ENCODE measurements at places on chromosomes 11 and 22.
A peak's percentile ranks its signal among the peaks of the same experiment; 100 is the strongest.

DNA sequence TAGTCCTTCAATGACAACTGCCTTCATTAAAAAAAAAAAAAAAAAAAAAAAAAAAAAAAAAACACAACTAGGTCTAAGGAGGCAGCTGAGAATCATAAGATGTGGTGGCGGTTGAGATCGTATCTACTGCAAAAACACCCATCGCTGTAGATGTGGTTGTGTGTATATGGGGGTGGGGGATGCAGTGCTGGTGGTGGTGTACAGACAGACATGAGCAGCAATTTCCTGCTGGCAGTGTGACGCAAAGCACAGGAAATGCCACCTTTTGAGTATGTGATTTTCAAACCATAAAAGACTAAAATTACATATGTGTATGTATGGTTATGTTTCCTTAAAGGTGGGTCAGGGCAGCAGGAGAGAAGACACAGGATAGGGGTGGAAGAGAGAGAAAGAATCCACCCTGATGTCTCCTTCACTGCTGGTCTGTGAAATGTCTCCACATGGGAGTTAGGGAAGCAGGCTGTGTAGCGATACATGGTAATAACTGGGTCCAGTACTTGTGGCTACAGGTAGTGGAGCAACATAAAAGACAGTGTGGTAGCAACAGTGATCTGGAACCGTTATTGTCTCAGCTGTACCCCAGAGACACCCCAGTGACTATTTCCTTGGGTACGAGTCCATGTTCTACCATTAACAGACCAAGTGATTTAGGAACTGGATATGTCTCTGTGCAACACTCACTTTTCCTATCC, 57.9 kb downstream of the SYTL2 start:
- peak; percentile 66 for DNase-seq

- no peak for DNase-seq
These were observed 44.9 kb upstream of the TCF20 start for GRCh38 chr22:42315392-42315756.

- no peak for DNase-seq
These were observed 135.1 kb downstream of the SHANK2 start for GRCh38 chr11:71117311-71117710.

- no peak for DNase-seq
These were observed 3.8 kb downstream of the CEP57 start for GRCh38 chr11:95794086-95794485.

DNA sequence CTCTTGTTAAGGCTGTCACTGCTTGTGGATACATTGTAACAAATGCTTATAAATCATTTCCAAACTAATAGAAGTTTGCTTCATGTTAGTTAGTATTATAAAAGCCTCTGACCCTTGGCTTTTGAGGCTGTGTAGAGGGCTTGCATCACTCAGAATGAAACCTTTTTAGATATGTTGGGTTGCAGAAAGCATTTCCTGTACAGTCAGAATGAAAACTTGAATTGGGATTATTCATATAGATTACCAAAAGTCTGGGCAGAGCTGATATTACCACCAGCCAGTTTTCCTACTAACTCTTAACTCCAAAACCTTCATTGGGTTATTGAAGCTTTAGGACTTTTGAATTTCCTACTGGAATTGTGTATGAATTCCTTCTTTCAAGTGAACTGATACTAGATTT, 12.0 kb downstream of the KMT2A start:
- DNase-seq, result no peak

GRCh38 chr11:1770528-1770927, 6.8 kb upstream of the CTSD start:
- no peak for DNase-seq

- DNase-seq, result no peak
These were observed 227.6 kb downstream of the MN1 start for GRCh38 chr22:27574002-27574366.

GRCh38 chr11:108807262-108807661, 142.4 kb downstream of the DDX10 start:
- DNase-seq, result no peak

- no peak for DNase-seq
These were observed 16.9 kb upstream of the DDX17 start for GRCh38 chr22:38523029-38523428.

- DNase-seq, result no peak
These were observed 184.9 kb downstream of the SBF2 start for GRCh38 chr11:10108915-10109680.

GRCh38 chr11:73705053-73705452, 55.8 kb downstream of the RAB6A start:
- DNase-seq, result no peak

DNA sequence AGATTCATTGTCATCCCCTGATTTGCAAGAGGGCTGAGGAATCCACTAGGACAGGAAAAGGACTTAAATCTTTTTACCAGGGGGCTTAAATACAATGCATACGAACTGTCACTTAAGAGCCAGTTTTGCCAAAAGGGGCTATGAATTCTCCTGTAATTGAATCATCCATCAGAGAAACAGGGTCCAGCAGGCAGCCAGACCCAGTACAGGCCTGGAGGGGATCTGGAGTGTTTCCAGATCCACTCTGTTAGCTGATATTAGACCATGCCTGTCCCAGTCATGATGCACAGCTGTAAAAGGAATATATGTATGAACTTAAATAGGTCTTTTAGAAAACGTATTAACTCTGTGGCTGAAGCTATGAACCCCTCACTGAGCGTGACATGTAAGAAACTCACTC, 53.8 kb upstream of the PRSS23 start:
- DNase-seq, result no peak

DNA sequence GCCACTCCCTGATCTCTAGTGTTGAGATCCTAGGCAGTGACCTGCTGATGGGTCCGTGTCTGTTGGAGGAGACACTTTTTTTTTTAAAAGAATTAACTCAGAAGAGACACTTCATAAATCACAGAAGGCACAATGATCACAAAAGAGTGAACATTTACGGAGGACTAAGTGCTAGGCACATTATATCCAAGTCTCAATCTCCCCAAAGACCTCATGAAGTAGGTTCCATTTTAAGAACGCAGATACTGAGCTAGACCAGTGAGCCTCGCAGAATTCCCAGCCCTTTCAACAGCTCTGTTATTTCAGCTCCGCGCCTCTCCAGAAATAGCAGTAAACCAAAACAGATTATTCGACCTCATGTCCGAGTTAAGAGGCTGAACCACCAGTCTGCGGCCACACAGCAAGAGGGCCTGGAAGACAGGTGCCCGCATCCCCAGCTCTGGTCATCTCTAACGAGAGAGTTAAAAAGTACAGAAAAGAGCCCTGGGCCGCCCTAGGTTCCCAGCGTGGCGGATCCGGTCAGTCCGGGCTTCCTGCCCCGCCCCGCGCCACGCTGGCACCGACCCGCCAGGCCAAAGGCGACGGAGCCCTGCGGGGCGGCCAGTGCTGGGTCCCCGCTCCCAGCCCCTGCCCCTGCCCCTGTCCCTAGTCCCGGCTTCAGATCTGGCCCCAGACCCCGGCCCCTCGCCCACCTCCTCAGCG, 612 bp downstream of the XBP1 start:
- no peak for DNase-seq

DNA sequence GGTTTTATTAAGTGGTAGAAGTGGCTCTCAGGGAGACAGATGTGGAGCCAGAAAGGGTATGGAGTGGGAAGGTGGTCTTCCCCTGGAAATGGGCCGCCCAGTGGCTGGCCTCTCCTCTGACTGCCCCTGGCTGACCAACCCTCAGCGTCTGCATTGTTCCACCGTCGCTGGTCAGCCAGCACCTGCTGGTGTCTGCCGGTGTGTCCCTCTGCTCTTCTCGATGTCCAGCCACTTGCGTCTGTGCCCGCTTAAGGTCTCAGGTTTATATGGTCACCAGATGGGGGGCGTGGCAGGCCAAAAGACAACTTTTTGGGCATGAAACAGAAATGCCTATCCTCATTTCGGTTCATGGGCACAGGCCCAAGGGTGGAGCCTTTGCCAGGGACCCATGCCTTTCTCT, 1221.5 kb downstream of the JRKL start:
- DNase-seq, result no peak

- no peak for DNase-seq
These were observed 192.6 kb upstream of the E2F8 start for GRCh38 chr11:19433367-19433766.

DNA sequence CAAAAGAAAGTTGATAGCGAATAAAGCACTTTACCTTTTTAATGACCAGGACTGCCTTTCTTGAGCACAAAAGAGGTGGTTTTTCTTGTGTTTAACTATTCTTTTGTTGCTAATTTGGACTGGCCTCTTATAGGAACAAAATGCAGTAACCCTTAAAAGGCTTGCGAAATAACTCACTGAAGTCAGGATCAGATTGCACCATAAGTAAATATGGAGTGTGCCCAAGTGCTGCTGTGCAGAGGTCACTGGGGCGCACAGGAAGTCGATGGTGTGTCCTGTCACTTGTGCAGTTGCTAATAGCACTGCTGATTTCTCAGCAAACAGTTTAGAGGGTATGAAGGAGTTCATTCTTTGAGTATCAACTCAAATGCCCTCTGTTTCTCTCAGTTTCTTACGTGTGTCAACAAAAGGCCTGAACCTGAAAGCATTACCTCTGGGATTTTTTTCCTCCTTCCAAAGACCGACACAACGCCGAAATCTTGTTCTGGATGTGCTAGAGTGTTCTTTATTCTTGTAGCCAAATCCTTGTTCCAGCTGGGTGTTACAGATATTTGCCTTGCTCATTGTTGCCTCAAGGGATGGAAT, 71.3 kb downstream of the ATXN10 start:
- no peak for DNase-seq

GRCh38 chr11:93244018-93244417, 46.2 kb upstream of the SLC36A4 start:
- DNase-seq, result no peak

DNA sequence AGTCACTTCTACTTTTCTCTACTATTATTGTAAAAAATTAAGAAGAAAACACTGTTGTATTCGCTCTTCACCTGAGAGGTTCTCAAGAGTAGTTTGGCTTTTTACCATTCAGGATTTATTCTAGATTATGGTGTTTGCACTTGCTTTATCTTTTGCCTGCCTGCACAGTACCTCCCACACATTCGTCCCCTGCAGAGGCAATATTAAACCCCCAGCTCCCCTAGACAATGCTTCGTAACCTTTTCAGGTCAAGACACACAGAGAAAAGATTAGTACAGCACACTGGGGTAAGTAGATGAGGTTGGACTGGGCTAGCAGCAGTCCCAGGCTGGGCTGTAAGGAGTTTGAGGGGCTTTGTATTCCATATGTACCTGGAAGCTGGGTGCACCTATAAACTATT, 62.4 kb downstream of the TNRC6B start:
- no peak for DNase-seq

- DNase-seq, result peak; percentile 43
These were observed 132.8 kb upstream of the PITPNB start for GRCh38 chr22:28051787-28052356.

DNA sequence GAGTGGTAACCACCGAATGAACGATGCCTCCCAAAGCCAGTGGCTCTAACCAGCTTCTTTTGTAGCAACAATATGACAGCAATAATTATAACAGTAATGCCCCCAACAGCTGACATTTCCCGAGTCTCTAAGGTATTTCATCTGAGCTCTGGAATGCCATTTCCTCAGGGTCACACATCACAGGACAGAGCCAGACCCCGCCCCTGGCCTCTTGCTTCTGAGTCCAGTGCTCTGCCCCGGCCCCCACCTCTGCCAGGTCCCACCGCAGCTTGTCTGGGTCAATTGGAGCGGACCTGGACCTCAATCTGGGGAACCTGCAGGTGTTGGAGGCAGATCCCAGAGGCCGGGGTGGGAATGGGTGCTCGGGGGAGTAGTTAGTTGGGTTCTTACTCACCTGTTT, 63.8 kb downstream of the IGLL1 start:
- no peak for DNase-seq

GRCh38 chr11:117473481-117474091, 145.9 kb downstream of the CEP164 start:
- DNase-seq, result no peak

Data from activated CD4-positive, alpha-beta T cell treated with anti-CD3 and anti-CD28 coated beads for 24 hours (primary cell).